ENCODE measurements at places on chromosomes 12 and 14. TPM values are rescaled to one million over a fixed set of nuclear protein-coding genes. Genes with fewer than 3 reads are reported as not detected.
A peak's percentile ranks its signal among the peaks of the same experiment; 100 is the strongest.

GRCh38 chr12:100141666-100141997, 1.0 kb downstream of the BLTP3B start:
- peak; percentile 69 for DNase-seq

DNA sequence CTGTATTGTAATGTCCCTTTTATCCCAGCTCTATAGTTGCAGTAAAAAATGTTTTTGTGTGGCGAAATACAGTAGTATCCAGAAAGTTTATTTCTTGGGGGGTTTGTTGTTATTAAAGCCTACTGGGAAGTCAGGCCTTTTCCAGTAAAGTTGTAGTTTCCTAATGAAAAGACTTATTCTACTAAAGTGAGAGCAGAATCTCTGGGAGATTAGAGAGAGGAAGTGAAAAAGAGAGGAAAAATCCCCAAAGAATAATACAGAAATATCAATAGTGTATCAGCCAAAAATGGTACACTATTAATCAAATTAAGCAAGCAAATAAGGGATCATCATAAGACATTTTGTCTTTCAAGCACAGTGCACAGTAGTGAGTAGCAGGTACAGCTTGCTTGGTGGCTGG, 46.3 kb upstream of the ATXN7L3B start:
- no peak for DNase-seq

GRCh38 chr12:19177754-19178153, 48.2 kb downstream of the PLEKHA5 start:
- no peak for DNase-seq

DNA sequence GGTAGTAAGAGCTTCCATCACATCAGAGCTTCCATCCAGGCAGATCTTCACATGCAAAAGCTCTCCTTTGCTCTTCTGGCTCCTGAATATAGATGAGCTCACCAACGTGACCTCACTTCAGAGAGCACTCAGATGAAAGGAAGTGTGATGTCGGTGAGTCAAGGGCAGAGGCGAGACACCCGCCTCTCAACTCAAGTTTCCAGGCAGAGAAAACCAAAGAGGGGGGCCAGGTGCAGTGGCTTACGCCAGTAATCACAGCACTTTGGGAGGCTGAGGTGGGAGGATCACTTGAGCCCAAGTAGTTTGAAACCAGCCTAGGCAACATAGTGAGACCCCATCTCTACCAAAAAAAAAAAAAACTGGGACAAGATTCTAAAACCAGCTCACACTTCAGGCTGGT, 126.9 kb downstream of the DUSP6 start:
- peak; percentile 66 for DNase-seq

DNA sequence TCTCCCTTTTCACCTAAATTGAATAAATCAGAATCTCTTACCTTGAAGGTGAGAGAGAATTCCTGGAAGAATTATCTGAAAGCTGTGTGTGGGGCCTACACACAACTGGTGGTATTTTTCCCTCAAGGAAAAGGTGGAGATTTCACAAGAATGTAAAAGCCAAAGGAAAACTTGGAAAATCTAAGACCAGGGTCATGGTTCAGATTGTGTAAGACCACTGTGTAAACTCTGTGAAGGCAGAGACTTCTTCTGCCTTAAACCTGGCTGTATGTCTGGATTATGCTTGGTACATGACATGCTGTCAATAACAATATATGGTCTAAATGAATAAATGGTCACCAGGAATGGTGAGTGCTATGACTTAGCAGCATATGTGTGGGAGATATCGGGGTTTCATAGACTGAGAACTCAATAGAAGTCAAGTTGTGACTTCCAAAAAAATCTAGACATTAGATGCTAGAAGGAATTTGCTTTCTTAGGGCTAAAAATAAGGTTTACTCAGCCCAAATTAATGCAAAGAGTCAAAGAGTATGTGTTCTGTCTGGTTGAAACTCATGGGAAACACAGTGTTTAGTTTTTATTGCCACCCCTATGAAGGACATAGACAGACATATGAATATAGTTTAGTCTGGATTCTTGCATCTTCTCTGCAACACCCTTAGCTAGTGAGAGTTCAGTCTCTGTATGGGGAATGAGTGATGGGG, 163.7 kb downstream of the SNAPC1 start:
- DNase-seq, result no peak

- no peak for DNase-seq
Observed at GRCh38 chr12:49413796-49414195, 46.5 kb downstream of the SPATS2 start.

DNA sequence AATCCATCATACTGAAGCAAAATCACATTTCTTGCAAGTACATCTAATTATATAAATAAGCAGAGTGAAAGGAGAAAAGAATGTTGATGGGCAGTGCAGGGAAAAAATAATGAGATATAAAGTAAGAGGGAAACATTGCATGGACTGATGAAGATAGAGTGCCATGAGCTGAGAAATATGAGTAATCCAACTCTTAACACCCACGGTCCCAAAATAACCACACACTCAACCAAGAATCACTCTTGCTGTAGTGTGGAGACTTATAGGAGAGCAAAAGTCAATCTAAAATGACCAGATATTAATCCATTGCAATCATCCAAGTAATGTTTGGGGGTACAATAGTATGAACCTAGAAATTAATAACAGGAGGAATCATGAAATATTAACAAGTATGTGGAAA, 40.2 kb downstream of the MYF5 start:
- DNase-seq, result no peak

DNA sequence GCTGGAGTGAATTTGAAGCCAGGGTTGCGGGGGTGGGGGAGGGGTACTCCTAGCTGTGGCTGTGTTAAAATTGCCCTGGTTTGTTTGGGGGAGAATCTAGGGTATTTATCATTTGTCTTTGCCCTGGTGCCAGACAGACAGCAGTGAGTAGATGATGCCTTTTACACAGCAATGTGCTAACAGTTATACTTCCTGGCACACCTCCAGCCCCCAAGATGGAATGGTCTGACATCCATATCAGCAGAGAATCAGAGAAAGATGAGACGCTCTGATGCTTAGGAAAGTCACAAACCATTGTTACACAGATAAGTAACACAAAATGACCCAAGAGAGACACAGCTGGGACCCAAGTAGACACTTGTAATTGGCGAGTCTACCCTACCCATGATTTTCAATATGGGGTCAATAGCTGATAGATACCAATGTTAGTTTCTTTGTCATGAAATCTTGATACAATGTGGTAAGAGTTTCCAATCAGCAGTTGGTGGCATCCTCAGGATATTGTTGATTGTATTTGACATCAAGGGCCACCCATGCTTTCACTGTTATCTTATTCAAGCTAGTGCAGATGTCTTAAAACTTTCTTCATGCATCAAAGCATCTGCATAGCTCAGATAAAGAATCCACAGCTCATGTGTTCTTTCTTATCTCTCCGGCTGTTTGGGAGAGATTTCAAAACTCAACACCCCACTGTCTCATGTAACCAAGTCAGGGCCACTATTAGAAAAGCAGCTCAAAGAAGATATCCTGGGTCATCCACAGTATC, 2.6 kb upstream of the PRKAB1 start:
- DNase-seq, result no peak

DNA sequence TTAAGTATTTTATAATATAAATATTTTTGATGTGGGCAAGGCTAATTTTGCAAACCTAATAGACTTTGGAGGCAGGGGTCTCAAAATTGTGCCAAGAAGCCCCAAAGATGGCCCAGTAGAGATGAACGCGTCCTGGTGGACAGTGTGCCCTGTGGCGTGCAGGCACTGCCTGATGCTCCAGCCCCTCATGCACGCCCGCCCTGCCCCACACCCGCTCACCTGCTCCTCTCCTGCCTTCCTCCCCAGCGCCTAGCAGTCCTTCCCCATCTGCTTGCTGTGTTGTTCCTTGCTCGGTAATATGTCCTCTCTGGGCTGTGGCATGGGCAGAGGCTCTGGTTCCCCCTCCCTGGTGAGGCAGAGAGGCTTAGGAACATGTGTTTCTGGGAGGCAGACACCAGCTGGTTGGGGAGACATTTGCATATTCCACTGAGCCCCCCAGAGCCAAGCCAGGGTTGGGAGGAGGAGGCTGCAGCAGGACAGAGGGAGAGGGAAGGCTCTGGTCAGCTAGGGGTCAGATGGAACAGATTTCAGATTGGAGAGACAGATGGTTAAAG, 46.8 kb upstream of the GPATCH2L start:
- no peak for DNase-seq

GRCh38 chr12:8446642-8447547, 8.9 kb upstream of the CLEC6A start:
- DNase-seq, result no peak

DNA sequence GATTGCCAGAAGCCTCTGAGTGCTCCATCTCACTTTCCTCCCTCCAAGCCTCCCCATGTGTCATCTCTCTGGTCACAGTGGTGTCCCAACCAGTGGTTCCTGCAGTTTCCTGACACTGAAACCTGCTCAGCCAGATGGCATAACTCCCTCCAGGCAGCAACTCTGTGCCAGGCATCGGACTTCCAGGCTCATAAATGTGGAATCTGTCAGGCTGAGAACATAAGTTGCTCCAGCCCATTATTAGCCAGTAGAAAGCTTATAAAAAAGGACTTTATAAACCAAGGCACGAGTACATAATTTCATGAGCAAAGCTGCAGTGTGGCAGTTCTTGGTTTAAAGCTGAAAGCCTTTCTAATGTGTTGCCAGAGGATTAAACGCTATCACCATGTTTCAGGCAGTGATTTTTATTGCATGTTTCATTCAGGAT, 194.3 kb downstream of the DACT1 start:
- DNase-seq, result no peak

- no peak for DNase-seq
Observed at GRCh38 chr12:3152892-3153291, 75.7 kb downstream of the TSPAN9 start.

DNA sequence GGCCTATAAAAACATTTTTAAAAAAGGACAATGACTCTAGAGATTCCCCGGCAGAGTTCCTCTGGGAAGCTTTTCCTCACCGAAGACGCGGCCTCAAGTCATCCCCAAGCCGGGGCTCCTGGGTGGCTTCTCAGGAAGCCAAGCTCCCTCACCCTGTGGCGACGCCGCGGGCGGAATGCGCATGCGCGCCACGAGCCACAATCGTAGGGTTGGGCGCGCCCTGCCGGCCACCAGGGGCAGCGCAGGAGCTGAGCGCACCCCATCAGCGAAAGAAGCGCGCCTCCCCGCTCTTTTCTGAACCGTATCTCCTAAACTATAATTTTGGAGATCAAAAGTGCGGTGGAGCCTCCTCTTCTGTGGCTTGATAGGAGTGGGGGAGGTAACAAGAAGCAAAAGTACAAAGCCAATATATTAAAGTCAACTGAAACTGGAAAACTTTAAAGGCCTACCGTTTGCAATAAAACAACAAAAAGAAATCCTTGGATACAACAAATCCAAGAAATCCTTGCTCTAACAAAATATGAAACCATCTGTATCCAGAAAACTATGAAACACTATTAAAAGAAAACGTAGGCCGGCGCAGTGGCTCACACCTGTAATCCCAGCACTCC, 17.4 kb upstream of the CHFR start:
- DNase-seq, result peak; percentile 23

DNA sequence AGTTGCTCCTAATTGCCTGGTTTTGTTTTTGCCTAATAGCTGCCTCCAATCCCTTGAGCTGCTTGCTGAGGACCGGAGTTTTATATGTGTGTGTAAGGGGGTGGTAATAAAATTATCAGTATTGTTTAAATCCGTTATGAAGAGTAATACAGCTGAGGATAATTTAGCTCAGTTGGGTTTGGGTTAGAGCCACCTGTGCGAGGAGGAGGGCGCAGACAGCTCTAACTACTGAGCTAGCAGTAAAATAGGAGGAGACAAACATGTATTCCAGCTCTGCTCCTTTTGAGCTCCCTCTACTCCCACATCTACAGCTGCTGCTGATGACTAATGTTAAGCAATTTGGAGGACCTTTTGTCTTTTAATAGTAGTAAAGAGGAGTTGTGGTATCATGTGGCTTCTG, 61.5 kb downstream of the SPATS2 start:
- DNase-seq, result peak; percentile 22

- DNase-seq, result no peak
Observed at GRCh38 chr12:105156260-105156659, 48.7 kb downstream of the WASHC4 start.

DNA sequence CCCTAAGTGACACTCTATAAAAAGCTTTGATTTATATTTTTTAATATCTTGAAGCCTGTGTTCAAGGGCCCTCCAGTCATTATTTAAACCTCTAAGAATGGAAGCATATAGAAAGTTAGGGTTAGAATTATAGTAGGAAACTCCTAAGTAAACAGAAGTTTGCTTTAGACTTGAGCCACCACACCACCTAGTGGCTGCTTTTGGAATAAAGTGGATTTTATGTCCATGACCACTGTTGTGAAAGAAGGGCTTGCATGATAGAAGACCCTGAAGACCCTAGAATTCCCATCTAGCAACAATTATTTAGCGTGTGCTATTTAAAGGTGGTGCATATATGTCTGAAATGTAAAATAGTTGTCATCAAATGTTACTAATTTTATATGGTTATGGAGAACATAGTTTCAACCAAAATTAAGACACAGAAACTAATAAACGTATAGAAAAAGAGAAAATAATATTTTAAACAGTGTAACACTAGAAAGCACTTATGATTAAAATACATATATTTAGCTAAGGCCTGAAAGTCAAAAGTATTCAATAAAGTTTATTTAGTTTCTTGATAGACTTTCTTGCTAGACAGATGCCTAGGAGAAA, 21.3 kb downstream of the LRRIQ1 start:
- no peak for DNase-seq

DNA sequence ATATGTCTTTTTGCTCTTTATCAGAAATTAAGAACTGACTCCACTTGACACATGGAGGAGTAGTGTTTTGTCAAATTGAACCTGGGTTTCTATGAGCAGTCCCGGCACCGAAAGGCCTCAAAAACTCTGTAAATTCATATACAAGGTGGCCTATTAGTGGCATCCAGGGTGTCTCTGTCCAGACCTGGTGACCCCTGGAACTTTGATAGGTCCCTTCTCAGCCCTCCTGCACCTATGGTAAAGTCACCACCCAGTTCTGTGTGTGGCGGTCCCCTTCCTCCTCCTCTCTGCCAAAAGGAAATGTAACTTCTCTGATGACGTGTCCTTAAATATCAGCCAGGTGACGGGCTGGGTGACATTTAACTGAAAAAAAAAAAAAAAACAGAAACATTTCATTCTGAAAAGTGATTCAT, 204.0 kb upstream of the FOXN3 start:
- peak; percentile 25 for DNase-seq

DNA sequence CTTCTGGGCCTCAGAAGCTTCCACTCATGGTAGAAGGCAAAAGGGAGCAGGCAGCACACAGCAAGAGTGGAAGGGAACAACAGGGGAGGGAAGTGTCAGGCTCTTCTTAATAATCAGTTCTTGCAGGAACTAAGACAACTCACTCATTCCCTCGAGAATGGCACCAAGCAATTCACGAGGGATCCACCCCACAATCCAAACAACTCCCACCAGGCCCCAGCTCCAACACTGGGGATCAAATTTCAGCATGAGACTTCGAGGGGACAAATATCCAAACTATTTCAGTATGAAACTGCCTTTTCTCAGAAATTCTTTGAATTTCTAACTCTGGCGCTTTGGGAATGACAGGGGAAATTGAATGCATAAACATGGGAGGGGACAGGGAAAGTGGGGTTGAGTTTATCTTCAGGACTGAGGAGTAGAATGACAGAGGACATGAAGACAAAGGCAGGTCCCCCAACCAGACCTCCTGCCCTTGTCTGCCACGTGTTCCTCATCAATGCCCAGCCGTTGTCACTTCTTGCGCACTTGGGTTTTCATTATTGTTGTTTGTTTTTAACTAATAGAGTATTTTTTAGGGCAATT, 24.6 kb upstream of the APOF start:
- no peak for DNase-seq

Gene ADAM21
- polyA plus RNA-seq, result not detected

Gene KLRB1
- 0.29 TPM for polyA plus RNA-seq

Gene TMEM63C
- polyA plus RNA-seq, result 0.78 TPM

Gene CLEC9A
- 0.59 TPM for polyA plus RNA-seq

Gene ARHGDIB
- 1,854 TPM for polyA plus RNA-seq

Gene HOXC9
- polyA plus RNA-seq, result not detected

Gene PLEKHA5
- polyA plus RNA-seq, result 0.35 TPM

Gene TECPR2
- 2.8 TPM for polyA plus RNA-seq

All from CD14-positive monocyte (primary cell).